Left ventricle myocardium superior (tissue), 1 donor: ENCODE measurements at places on chromosomes 5 and 9. TPM values are rescaled to one million over a fixed set of nuclear protein-coding genes. Genes with fewer than 3 reads are reported as not detected.

The SLC25A2 gene
- total RNA-seq: not detected

The GZMA gene
- total RNA-seq: 0.87 TPM

The ANKRD33B gene
- total RNA-seq: 6.7 TPM

DNA sequence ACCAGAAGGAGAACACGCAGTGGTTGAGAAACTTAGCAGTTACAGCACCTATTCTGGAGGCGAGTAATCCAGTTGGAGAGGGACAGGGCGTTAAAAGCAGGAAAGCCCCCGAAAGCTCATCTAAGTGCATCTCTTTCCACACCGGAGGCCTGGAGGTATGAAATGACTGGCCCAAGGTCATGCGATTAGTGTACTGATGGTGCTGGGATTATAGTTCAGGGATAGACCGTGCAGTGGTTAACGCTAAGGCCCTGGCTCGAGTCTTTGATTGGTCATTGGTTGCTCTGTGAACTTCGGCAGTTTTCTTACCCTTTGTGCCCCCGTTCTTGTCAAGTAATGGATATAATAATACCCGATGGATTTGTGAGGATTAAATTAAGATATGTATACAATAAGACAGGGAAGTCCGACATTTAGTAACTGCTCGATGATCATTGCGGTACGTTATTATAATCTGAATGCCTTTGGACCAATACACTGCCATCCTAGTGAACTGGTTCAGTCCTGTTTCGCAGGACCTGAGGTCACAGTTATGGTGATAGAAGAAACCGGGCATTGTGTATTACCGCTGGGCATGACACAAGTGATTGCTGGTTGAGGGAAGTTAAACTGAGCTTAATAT is 960 bp downstream of the CANX start:
- no peak for DNase-seq
